GM04504 (cell line): ENCODE measurements at places on chromosomes 5 and 9.

DNA sequence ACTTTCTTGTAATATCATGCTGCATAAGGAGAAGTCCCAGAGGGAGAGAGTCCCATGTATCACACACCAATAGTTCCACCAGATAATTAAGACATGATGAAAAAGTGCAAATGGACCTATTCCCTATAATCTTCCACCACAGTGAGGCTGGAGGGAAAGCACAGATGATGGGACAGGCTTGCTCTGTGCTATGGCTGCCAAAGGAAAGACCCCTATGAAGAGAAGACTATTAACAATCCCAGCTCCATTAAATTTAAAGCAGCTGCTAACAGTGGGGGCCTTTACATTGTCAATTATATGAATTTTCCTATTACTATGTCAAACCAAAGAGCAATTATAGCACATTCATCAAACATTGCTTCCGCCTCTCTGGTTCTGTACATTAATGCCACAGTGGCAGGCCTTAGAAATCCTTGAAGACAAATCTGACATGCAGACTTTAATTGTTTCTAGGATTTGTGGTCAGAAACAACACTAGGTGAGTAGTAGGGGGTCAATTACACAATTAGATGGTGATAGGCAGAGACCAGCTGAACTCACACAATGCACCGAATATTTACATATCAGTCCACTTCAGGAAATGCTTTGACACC lies 551.3 kb downstream of the TLE1 start:
- no peak for DNase-seq

DNA sequence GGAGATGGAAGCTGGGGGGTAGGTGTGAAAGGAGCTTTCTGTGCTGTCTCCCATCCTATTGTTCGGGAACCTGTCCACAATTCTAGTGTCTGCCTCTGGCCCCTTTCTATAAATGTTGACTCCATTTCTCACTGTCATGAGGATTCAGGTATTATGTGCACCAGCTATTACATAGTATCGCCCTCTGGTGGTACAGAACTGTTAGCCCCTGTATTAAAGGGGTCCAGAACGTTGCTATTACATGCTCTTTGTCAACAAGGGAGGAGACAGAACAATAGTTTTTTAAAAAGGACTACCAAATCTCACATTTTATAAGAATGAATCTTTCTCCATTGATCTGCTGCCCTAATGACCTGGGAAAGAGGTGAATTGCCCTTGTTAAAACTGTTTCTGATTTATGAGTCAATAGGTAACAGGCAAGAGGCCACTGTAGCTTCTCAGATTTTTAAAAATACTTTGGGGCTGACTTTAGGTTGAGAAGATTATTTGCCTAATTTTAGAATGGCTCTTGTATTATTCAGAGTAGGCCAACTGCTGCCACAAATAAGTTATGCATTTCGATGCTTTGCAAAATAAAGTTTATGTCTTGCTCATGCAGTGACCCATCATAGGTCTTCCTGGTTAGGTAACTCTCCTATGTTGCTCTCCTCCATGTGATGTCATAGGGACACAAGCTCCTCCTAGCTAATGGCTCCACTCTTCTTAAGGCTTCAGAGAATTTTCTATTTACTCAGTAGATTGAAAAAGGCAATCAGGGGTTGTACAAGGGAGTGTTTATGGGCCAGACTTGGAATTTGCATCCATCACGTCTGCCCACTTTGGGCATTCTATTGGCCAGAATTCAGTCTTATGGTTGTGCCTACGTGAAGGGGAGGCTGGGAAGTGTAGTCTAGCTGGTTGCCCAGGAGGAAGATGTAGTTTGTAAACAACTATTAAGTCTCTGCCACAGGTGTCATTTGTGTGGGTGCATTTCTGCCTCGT lies 20.8 kb downstream of the DCANP1 start:
- no peak for DNase-seq

GRCh38 chr5:125152044-125152443 lies 405.6 kb upstream of the ZNF608 start:
- no peak for DNase-seq

DNA sequence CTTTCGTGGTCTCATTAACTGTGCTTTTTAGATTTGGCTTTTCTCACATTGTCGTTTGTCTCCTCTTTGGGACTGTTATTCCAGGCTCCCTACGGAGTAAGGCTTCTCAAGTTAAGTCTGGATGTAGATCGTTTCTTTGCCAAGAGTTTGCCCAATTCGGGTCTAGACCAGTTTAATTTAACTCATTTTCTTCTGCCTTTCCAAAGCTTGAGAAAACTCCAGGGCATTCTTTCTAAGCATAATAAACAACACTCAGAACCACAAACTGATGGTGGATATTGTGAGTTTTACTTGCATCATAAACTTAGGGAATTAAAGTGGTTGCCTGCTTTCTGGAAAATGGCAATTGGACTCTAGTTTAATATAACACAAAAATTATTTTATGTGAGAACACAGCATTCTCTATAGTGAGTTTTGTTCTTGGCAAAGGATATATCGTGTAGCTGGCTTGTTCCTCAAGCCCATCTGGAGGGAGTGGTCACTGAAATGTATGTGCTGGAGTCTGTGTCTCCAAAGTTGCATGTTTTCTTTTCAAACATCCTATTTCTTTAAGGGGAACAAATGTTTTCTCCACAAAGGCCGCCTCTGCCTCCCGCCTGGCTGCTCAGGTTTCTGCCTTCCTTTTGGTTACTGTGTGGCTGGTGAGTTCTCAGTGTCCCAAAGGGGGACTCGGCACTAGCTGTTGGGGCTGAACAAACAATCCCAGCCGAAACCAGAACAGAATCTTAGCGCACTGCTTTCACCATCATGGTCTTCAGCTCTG lies 211.3 kb upstream of the FBN2 start:
- DNase-seq, result no peak
